Pancreas (tissue), 10 donors: ENCODE measurements at places on chromosomes 7 and 10.

GRCh38 chr7:23913016-23913415, 203.0 kb downstream of the STK31 start:
- DNase-seq = no peak

DNA sequence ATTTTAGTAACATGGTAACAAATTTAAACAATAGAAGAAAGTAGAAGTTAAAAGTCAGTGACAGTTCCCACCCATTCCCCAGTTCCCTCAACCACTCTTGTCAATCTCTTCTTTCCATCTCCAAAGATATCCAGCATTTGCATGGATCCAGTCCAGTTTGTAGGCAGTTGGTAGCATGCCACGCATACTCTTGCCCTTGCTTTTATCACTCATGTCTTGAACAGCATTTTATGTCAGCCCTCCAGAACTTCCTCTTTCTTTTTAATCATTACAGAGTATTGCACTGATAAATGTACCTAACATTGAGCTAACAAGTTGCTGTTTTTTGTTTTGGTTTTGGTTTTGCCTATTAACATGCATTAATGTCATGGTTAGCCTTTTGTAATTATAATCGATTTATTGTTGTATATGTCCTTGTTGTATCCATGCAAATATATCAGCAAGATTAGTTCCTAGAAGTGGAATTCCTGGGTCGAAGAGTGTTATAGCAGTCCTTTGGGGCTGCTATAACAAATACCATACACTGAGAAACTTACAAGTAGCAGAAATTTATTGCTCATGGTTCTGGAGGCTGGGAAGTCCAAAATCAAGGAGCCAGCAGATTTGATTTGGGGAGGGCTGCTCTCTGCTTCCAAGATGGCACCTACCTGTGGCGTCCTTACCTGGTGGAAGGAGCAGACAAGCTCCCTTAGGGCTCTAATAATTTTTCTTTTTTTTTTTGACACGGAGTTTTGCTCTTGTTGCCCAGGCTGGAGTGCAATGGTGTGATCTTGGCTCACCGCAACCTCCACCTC, 25.7 kb downstream of the CHST3 start:
- no peak for DNase-seq

GRCh38 chr10:73975388-73975787, 22.5 kb upstream of the VCL start:
- DNase-seq = no peak

GRCh38 chr7:142813226-142813625, 41.6 kb upstream of the EPHB6 start:
- DNase-seq = no peak

DNA sequence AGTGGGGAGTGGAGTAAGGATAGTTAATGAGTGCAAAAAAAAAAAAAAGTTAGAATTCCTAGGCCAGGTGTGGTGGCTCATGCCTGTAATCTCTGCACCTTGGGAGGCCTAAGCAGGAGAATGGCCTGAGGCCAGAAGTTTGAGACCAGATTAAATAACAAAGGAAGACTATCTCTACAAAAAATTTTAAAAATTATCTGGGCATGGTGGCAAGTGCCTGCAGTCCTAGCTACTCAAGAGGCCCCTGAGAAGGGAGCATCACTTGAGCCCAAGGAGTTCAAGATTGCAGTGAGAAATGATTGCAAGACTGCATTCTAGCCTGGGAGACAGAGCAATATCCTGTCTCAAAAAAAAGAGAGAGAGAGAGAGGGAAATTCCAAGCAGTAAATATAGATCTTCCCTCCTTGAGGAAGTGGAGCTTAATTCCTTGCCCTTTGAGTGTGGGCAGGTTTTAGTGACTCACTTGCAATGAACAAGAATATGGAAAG, 19.5 kb upstream of the CSTF2T start:
- DNase-seq = no peak

- DNase-seq = no peak
These were observed 40.0 kb upstream of the ANLN start for GRCh38 chr7:36349626-36350025.

DNA sequence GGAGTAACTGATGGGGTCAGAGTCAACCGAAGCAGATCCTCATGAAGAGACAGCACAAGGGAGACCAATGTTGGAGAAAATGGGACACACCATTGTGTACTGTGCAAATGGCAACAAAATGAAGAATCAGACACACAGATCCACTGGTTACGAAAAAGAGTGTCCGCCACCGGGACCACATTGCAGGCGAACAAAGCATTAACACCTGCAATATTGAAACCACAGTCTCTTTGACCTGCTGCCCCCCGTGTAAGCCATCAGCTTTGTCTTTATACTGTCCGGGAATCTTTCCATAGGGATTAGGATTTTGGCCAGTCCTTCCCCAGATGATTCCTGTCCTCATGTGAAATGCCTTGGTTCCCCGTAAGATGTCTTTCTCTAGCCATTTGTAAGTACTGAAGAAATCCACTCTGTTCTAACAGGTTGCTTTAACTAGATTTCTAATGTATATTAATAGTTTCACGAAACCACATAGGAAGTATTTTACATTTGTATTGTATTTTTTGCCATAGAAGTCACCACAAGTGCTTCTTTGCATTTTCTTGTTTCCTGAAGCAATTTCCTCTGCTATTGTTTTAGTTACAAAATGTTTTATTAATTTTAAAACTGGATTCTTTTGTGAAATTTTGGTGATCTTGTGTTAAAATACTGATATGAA, 140.8 kb upstream of the NFE2L3 start:
- no peak for DNase-seq

- no peak for DNase-seq
These were observed 25.8 kb downstream of the DOCK1 start for GRCh38 chr10:126930883-126931503.
